Fibroblast of lung (primary cell): ENCODE measurements at places on chromosomes 13 and 19. TPM values are rescaled to one million over a fixed set of nuclear protein-coding genes. Genes with fewer than 3 reads are reported as not detected.

GAMT gene
- total RNA-seq = 31.1 and 44.1 TPM in 2 replicates

ZNF536 gene
- total RNA-seq = 0.26 and 0.50 TPM in 2 replicates

KRTDAP gene
- total RNA-seq = not detected in 2 replicates

HRC gene
- total RNA-seq = under 0.01 TPM in 1 of 2 replicates, not detected in the other

CHST8 gene
- total RNA-seq = not detected in 2 replicates

GPC5 gene
- total RNA-seq = 0.17 TPM in 1 of 2 replicates, not detected in the other

B3GNT3 gene
- not detected in 2 replicates for total RNA-seq

DNA sequence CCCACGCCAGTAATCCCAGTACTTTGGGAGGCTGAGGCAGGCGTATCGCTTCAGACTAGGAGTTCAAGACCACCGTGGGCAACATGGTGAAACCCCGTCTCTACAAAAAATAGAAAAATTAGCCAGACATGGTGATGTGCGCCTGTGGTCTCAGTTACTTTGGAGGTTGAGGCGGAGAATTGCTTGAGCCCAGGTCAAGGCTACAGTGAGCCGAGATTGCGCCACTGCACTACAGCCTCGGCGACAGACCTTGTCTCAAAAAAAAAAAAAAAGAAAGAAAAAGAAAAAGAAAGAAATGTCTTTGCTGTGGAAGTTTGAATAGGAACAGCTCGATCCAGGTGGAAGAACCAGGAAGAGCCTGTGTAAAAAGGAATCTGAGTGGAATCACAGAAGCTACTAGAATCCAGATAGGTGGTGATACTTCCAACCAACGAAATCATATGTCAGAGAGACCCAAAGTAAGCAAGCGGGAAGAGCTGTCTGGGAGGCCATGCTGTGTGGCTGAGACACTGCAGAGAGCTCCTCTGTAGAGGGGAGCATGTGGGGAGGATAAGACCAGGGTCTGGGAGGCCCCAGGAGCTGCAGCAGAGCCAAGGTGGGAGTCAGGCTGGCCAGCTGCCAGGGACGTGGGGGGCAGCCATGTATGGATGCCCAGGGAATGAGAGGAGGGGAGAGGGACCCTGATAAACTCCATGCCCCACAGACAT lies 21.1 kb downstream of the LATS2 start:
- no peak for DNase-seq

GRCh38 chr13:45064889-45065288 lies 55.4 kb upstream of the GTF2F2 start:
- DNase-seq = no peak

DNA sequence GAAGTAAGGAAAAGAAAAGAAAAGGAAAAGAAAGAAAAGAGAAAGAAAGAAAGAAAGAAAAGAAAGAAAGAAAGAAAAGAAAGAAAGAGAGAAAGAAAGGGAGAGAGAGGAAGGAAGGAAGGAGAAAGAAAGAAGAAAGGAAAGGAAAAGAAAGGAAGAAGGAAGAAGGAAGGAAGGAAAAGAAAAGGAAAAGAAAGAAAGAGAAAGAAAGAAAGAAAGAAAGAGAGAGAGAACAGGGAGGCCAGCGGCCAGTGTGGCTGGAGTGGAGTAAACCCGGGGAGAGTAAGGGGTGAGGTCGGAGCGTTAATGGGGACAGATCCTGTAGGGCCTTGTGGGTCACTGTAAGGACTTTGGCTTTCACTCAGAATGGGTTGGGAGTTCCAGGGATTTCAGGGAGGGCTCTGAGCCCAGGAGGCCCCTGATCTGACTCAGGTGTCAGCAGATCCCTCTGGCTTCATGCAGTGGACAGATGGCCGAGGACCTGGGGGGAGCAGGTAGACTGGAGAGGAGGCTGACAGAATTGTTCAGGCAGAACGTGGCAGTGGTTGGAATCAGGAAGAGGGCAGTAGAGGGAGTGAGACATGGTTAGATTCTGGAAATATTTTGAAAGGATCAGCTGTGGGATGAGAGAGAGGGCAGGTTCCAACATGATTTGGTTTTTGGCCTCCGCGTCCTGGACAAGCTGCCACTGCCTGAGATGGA lies 19.8 kb upstream of the FXYD3 start:
- no peak for DNase-seq

GRCh38 chr19:2495130-2495641 lies 19.3 kb downstream of the GADD45B start:
- peak; percentile 56 for DNase-seq

DNA sequence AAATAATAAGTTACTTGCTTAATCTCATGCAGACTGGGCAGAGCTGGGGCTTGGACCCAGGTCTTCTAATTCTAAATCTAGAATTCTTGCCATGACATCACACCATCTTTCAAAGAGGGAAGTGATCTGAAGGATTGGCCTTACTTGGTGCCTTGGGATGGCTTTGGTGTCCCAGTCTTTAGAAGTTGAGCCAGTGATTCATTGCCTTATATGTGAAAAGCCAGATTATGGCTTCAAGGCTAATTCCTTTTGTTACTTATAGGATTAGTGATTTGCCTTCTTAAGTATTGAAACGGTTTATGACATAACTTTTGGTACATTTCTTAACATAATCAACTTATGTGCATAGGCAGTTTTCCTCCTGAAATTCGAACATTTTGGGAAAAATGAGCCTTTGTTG lies 14.9 kb downstream of the COG3 start:
- DNase-seq = no peak

DNA sequence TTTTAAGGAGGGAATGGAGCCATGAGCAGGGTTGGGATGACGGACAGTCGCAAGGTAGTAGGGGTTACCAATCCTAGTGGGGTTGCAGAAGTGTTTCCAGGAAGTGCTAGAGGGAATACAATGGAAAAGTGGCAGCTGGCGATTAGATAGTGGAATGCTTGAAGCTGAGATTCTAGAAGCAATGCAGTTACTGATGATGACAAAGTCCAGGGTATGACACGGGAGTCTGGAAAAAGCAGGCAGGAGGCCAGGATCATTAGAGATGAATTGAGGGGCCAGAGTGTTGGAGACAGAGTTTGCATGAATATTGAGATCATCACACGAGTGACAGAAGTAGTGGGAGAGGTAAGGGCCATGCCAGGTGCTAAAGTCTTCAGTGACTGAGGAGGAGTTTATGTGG lies 17.3 kb upstream of the KL start:
- no peak for DNase-seq

DNA sequence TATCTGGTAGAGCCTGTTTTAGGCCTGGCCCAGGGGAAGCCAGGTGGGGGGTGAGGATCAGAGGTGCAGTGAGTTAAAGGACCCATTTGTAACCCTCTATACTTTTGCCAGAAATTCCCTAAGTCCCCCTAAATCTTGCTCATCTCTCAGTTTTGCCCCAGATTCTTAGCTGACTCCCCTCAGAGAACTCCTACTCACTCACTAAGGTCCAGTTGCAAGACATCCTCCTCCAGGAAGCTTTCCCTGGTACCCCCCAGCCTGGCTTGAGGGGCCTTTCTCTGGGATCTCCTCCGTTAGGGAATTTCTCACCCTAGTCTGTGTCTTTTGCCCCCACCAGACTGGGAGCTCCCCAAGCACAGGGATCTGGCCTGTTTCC lies 1.9 kb downstream of the TSKS start:
- DNase-seq = no peak

GRCh38 chr19:32388393-32388855 lies 17.1 kb upstream of the DPY19L3 start:
- DNase-seq = no peak
